Dermis microvascular lymphatic vessel endothelial cell (primary cell): ENCODE measurements at places on chromosomes 5 and 9.
A peak's percentile ranks its signal among the peaks of the same experiment; 100 is the strongest.

GRCh38 chr9:119810645-119811429, 441.6 kb upstream of the BRINP1 start:
- no peak for DNase-seq

- no peak for DNase-seq
Observed at GRCh38 chr9:72650206-72650605, 128.8 kb downstream of the TMC1 start.

DNA sequence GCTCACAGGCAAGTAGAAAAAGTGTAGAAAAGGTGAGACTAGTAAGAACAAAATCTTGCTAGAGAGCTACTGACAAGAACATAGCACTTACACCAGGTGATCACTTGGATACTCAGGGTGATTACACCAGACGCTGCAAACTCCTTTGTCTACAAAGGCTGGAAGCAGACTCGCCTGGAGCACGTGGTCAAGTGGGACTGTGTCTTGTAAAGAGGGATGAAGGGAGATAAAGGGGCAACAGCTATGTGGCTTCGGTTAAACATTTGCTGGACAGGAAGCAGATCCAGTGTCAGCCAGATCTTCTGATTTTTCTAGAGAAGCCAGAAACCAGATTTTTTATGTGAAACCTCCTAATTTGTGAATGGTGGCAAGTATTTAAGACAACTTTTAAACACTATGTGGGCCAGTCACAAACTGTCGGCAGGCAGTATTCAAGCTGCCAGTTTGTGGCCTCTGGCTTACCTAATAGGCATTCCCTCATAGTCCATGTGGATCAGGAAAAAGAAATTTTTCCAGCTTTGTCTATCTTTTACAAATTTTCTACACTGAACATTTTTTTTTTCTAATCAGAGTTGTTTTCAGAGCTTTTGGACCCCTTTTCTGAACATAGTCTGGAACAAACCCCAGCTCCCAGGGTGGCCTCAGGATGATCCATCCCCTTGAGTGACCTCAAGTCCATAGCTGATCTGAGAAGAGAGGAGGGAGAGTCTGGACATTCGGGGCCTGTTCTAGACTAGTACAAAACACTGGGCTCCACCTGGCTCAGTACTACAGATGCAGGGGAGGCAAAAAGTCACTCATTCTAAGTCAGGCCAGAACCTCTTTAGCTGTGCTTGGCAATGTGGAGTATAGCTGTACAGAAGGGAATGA, 262.9 kb downstream of the ARRDC3 start:
- no peak for DNase-seq

- DNase-seq, result no peak
Observed at GRCh38 chr5:181259974-181260719, 796 bp downstream of the TRIM52 start.

DNA sequence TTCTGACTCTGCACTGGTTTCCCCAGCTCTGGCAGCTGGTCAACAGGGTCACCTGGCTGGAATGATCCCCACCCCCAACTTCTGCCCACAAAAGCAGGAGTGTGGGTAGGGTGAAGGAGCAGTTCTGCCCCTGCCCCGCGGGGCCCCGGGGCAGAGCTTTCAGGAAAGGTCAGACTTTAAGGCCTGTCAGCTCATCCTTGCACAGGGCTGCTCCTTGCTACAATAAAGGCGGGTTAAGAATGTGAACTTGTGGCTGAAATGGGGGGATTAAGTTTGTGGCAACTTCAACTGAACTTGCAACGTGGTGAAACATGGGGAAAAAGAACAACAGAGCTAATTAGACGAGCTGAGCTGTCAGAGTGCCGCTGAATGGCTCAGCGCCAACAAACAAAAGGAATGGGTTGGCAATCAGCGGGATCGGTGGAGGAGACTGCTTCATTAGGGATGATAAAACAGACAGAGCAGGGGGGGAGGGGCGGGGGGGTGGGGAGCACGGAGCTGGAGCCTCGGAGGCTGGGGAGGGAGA, 50.8 kb downstream of the CRB2 start:
- no peak for DNase-seq

DNA sequence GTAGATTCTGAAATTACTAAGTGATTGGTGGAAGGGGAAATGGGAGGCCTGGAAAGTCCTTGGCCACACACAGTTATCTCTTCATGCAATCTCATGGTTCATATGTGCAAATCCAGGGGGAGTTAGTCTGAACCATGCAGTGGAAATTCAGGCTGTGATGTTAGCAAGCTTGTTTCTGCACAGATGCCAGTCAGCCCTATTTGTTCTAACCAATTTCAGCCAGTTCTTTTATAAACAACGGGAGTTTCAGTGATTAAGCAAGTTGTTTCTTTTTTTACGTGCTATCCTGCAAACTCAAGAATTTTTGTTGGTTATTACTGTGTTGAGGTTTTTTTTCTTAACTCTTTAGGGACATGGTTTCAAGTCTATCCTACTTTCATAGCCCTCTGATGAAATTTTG, 298.0 kb downstream of the FER start:
- DNase-seq, result no peak

- DNase-seq, result no peak
Observed at GRCh38 chr5:83589786-83590185, 118.2 kb downstream of the VCAN start.

- peak; percentile 30 for DNase-seq
Observed at GRCh38 chr5:54390015-54390414, 65.5 kb upstream of the HSPB3 start.

GRCh38 chr5:33230467-33231078, 210.2 kb upstream of the TARS1 start:
- DNase-seq, result peak; percentile 81

DNA sequence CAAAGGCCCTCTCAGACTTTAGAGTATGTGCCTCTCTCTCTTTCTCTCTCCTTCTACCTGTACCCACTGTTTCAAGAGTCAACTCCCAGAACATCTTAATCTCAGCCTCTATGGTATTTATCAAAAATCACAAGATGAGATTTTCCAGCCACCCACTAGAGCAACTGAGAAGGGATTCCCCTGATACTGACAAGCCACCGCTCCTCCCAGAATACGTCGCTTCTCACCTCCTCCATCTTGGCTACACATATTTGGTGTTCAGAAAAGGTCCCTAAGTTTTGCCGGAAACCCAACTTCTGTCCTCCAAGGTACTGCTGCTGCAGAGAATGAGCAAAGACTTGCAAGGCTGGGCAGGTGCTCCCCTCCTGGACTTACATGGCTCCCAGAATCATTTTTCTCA, 6.1 kb downstream of the GARIN3 start:
- DNase-seq, result no peak
